ENCODE measurements at places on chromosomes 12 and 14. TPM values are rescaled to one million over a fixed set of nuclear protein-coding genes. Genes with fewer than 3 reads are reported as not detected.
A peak's percentile ranks its signal among the peaks of the same experiment; 100 is the strongest.

SLC6A12 gene
- total RNA-seq, result 1.8 TPM

CCDC196 gene
- total RNA-seq, result not detected

GRIP1 gene
- total RNA-seq, result 0.28 TPM

DNA sequence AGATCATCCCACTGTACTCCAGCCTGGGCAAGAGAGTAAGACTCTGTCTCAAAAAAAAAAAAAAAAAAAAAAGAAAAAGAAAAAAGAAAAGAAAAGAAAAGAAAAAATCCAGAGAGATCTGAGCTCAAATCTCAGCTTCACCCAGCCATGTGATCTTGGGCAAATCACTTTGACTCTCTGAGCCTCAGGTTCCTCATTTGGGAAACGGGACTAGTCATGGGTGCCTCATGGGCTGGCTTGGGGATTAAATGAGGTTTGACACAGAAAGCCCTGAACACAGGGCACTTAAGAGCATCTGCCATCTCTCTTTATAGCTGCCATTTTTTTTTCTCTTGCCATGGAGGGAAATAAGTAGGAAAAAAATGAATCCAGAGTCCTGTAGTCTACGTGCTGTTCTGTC lies 86.2 kb upstream of the MYL2 start:
- no peak for DNase-seq
- H3K27ac ChIP-seq, result no peak overlapping the region
- H3K36me3 ChIP-seq, result no peaks in the 10 kb centered on the region
- H3K4me1 ChIP-seq, result no peaks in the 10 kb centered on the region
- H3K4me3 ChIP-seq, result no peak overlapping the region
- no peaks in the 10 kb centered on the region for H3K27me3 ChIP-seq

DNA sequence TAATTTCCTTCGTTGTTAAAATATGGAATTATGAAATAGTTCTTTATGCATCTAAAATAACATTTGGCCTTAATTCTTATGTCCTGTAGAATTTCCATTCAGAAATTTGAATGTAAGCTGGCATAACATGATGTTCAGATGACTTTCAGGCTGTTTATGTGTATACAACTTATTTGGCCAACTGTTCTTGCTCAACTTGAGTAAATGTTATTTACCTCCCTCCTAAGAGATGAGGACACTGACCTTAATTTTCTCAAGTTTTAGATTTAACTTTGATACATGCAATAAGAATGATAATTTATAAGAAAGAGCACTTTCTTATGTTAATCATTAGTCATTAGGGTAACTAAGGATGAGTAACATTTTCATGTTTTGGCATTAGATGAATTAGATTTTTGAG lies 365.4 kb downstream of the AEBP2 start:
- H3K27ac ChIP-seq, result no peak overlapping the region
- no peak overlapping the region for H3K4me3 ChIP-seq
- H3K4me1 ChIP-seq, result peaks cover 17% of the 10 kb centered on the region
- H3K36me3 ChIP-seq, result no peaks in the 10 kb centered on the region

GRCh38 chr12:168763-169525 lies 45.0 kb downstream of the SLC6A12 start:
- no peak overlapping the region for H3K27ac ChIP-seq
- H3K4me1 ChIP-seq, result no peaks in the 10 kb centered on the region
- no peaks in the 10 kb centered on the region for H3K36me3 ChIP-seq
- no peak overlapping the region for H3K4me3 ChIP-seq
- DNase-seq, result no peak

CMA1 gene
- total RNA-seq, result not detected

GRCh38 chr14:20490563-20490962 lies 14.8 kb upstream of the RNASE10 start:
- DNase-seq, result no peak
- H3K27me3 ChIP-seq, result no peaks in the 10 kb centered on the region
- no peak overlapping the region for H3K27ac ChIP-seq
- H3K4me3 ChIP-seq, result no peak overlapping the region
- H3K36me3 ChIP-seq, result no peaks in the 10 kb centered on the region

SDR9C7 gene
- 0.27 TPM for total RNA-seq

DNA sequence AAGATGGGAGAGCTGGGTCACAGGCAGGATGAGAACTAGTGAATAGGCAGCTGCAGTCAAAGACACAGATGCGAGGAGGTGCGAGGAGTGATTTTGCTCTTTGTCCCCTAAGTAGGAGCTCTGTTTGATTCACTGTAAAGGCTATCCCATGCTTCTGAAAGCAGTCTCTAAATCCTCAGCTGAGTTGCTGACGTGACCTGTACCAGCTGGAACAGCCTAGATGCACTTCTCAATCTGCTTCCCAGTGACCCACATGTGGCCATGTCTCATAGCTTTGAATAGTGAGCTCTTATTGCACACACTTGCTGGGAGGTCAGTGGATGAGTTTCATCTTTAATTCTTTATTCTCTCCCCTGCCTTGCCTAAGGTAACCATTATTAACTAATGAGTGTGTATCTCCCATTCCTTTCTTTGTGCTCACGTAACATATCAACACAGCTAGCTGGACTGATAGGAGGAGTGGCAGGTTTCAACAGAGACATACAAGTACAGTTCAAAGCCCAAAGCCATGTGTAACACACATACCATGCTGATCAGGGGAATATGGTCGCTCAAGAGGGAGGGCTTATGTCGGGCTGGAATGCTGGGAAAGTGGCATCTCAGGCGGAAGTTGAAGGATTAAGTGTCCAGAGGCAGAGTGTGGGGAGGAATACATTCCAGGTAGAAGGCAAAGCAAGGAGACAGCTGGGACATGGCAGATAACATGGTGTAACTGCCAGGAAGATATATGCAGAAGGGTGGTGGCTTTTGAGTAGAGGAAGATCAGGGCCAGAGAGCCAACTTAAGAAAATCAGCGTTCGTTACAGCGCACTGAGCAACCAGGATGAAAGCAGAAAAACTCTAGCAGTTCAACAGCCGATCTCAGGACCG lies 15.4 kb upstream of the YY1 start:
- DNase-seq, result no peak
- no peaks in the 10 kb centered on the region for H3K27me3 ChIP-seq
- H3K4me3 ChIP-seq, result no peak overlapping the region
- H3K27ac ChIP-seq, result no peak overlapping the region

PCED1B gene
- 12.3 TPM for total RNA-seq

DNA sequence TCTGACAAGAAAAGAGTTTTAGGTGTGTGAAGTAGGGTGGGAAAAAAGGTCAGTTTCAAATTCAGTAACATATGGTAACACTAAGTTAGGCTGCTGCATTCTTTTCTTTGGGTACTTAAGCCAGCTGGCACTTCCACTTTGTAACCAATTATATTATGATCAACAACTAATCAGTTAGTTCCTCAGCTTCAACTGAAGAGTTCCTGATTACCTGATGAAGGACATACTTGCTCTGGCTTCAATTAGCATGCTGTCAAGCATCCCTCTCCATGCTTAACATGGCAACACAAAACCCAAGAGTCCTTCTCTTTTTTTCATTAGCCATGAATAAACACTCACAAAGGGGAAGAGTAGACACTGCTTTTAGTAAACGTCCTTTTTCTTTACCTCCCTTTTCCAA lies 6.8 kb upstream of the KANSL2 start:
- no peak for DNase-seq
- peaks cover 13% of the 10 kb centered on the region for H3K36me3 ChIP-seq
- H3K4me1 ChIP-seq, result no peaks in the 10 kb centered on the region
- no peak overlapping the region for H3K4me3 ChIP-seq

- H3K36me3 ChIP-seq, result no peaks in the 10 kb centered on the region
- H3K27me3 ChIP-seq, result no peaks in the 10 kb centered on the region
- no peak for DNase-seq
- H3K4me1 ChIP-seq, result no peaks in the 10 kb centered on the region
Measured at GRCh38 chr14:94305620-94306019, 12.6 kb upstream of the SERPINA10 start.

ALDH1L2 gene
- total RNA-seq, result 21.1 TPM

GRCh38 chr14:106657460-106657859 lies 1131.1 kb downstream of the TMEM121 start:
- H3K36me3 ChIP-seq, result no peaks in the 10 kb centered on the region
- no peak for DNase-seq
- H3K4me3 ChIP-seq, result no peak overlapping the region
- no peaks in the 10 kb centered on the region for H3K27me3 ChIP-seq
- no peaks in the 10 kb centered on the region for H3K4me1 ChIP-seq

- H3K4me1 ChIP-seq, result peaks cover 5% of the 10 kb centered on the region
- no peak overlapping the region for H3K27ac ChIP-seq
- no peaks in the 10 kb centered on the region for H3K36me3 ChIP-seq
Measured at GRCh38 chr12:94775710-94776109, 125.4 kb upstream of the TMCC3 start.

GRCh38 chr12:46071335-46071734 lies 81.0 kb upstream of the SCAF11 start:
- H3K4me1 ChIP-seq, result no peaks in the 10 kb centered on the region
- no peak overlapping the region for H3K4me3 ChIP-seq
- DNase-seq, result no peak
- no peaks in the 10 kb centered on the region for H3K36me3 ChIP-seq
- H3K27me3 ChIP-seq, result no peaks in the 10 kb centered on the region

- no peak for DNase-seq
- H3K4me3 ChIP-seq, result no peak overlapping the region
- no peaks in the 10 kb centered on the region for H3K4me1 ChIP-seq
Measured at GRCh38 chr12:72540811-72541210, 268.6 kb downstream of the TRHDE start.

NAA30 gene
- 9.7 TPM for total RNA-seq

GRCh38 chr14:82180139-82180538 lies 646.5 kb upstream of the SEL1L start:
- no peak overlapping the region for H3K4me3 ChIP-seq
- no peaks in the 10 kb centered on the region for H3K27me3 ChIP-seq
- no peaks in the 10 kb centered on the region for H3K36me3 ChIP-seq
- no peak overlapping the region for H3K27ac ChIP-seq
- no peaks in the 10 kb centered on the region for H3K4me1 ChIP-seq

PTCSC3 gene
- total RNA-seq, result not detected

DNA sequence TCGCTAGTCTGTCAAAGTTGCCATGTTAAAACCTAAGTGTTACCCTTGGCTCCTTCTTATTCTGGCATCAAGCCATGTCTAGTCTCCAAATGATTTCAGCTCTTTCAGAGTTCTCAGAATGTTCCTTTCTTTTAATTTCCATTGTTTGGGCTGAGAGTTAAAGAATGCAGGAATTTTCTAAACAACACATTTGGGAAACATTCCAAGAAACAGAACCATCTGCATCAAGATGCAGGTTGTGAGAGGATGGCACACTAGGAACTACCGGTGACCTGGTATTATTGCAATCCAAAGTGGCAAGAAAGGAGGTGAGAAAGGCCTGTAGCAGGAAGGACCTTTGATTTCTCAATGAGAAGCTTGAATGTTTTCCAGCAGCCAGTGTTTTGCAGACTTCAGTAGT lies 30.1 kb downstream of the SLC35F4 start:
- H3K27ac ChIP-seq, result peak overlapping the region; percentile 24
- no peak for DNase-seq
- peaks cover 11% of the 10 kb centered on the region for H3K4me1 ChIP-seq
- H3K27me3 ChIP-seq, result no peaks in the 10 kb centered on the region
- no peak overlapping the region for H3K4me3 ChIP-seq
- no peaks in the 10 kb centered on the region for H3K36me3 ChIP-seq

HOXC12 gene
- not detected for total RNA-seq

DACT1 gene
- 50.9 TPM for total RNA-seq

HOXC9 gene
- total RNA-seq, result not detected

GRCh38 chr12:60165781-60166180 lies 570.0 kb downstream of the SLC16A7 start:
- H3K36me3 ChIP-seq, result no peaks in the 10 kb centered on the region
- no peaks in the 10 kb centered on the region for H3K27me3 ChIP-seq
- no peaks in the 10 kb centered on the region for H3K4me1 ChIP-seq

All from thoracic aorta (tissue), 2 donors.